ENCODE measurements at places on chromosomes 1 and 21.

DNA sequence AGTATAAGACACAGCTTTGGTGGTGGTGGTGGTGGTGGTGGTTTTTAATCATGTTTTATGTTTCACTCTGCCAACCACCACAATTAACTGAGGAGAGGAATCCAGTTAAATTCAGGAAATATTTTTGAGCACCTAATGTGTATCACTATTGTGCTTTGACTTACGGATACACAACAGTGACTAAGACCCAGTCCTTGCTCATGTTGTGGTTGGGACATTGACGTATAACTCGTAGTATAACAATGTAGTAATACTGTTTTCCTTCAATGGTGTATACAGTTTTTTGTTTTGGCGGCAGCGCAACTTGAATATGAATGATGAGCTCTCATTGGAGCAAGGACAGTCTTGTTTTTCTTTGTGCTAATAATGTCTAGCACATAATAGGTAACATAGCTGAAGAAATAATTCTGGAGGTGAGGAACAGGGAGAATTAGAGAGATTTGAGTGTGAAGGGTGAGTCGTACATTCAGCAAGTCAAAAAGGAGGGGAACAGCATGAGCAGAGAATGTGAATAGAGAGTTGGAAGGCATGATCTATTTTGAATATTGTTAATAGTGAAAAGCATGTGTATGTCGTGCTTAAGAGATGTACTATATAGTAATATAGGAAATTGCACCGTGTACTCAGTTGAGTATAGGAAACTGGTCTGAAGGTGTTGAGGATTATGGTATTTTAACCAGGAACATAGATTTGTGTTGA lies 5.5 kb downstream of the CACYBP start:
- no peak for DNase-seq

- DNase-seq: no peak
Observed at GRCh38 chr1:17563494-17564281, 24.2 kb downstream of the ARHGEF10L start.

DNA sequence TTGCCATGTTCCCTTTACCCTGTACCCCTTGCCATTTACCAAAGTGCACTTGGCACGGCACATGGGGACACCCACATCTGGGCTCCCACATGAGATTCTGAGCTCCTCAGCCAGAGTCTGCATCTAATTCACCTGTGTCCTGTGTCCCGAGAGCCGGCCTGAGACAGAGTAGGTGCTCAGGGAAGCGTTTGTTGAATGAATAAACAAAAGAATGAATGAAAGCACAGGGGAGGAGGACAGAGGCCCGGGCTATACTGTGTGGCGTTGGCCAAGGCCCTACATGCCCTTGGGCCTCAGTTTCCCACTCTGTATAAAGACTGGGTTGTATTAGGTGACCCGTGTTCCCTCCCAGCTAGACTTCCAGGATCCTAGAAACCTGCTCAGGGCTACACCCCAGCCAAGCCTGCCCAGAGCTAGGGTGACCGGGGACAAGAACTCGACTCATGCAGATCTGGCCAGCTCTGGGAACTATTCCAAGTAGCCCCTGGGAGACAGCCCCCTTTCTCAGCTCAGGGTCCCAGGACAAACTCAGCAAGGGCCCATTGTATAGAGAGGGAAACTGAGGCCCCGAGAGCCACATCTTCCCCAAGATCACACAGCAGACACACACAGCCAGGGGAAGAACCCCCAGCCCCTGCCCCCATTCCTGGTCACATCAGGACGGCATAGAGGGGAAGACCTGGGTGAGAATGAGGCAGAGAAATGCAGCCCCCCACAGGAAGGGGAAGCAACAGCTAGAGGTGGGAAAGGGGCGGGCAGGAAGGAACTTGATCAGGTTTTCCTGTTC lies 6.0 kb downstream of the EPHA2 start:
- DNase-seq: no peak

DNA sequence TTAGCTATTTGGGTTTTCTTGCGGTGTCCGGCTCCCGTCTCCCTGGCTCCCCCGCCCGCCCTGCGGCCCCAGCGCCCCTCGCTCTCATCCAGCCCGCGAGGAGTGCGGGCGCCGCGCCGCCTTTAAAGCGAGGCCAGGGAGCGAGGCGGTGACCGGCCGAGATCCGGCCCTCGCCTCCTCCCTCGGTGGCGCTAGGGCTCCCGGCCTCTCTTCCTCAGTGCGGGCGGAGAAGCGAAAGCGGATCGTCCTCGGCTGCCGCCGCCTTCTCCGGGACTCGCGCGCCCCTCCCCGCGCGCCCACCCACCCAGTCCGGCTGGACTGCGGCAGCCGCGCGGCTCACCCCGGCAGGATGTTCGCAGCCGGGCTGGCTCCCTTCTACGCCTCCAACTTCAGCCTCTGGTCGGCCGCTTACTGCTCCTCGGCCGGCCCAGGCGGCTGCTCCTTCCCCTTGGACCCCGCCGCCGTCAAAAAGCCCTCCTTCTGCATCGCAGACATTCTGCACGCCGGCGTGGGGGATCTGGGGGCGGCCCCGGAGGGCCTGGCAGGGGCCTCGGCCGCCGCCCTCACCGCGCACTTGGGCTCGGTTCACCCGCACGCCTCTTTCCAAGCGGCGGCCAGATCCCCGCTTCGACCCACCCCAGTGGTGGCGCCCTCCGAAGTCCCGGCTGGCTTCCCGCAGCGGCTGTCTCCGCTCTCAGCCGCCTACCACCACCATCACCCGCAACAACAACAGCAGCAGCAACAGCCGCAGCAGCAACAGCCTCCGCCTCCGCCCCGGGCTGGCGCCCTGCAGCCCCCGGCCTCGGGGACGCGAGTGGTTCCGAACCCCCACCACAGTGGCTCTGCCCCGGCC lies 492 bp downstream of the HLX start:
- DNase-seq: no peak

DNA sequence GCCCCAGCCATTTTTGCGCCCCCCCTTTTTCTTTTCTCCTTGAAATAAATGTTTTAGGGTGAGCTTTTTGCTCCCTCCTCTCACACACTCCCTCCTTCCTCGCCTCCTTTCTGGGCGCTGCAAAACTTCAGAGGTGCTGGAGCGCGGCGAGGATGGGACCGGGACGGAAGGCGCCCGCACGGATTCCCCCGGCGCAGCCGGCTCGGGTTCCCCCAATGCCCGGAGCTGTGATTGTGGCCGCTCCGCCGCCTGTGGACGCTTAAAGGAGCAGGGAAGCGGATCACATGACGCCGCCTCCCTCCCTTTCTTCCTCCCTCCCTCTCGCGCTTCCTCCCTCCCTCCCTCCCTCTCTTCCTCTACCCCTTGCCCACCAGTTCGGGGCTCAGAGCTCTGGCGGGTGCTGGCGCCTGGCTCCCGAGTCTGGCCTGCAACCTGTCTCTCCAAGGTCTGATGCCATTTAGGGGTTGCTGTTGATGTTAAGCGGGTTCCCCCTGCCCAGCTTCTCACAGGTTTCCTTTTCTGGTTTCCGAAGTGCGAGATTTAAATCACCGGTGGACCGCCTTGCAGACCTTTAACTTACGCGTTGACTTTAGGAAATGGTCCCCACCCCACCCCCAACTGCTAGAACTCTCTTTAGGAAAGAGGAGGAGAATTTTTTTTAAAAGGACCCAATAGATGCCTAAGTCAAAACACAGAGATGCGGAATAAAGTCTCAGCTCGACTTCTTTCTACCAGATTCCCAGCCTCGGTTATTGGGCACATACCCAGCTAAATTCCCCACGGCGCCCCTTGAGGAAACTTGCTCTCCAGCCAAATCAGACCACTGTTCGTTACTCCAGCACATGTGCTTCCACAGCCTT lies at the start of gene WLS:
Gene WLS, minus strand, starts transcription at position 235 of the 860 bp plus-strand sequence. Its CDS starts 224 bp downstream, at position 11.
- DNase-seq: no peak

DNA sequence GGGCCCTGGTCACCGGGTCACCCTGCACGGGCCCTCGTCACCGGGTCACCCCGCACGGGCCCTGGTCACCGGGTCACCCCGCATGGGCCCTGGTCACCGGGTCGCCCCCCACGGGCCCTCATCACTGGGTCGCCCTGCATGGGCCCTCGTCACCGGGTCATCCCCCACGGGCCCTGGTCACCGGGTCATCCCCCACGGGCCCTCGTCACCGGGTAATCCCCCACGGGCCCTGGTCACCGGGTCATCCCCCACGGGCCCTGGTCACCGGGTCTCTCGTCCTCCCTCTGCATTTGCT lies 77.6 kb downstream of the RIPK4 start:
- DNase-seq: no peak

DNA sequence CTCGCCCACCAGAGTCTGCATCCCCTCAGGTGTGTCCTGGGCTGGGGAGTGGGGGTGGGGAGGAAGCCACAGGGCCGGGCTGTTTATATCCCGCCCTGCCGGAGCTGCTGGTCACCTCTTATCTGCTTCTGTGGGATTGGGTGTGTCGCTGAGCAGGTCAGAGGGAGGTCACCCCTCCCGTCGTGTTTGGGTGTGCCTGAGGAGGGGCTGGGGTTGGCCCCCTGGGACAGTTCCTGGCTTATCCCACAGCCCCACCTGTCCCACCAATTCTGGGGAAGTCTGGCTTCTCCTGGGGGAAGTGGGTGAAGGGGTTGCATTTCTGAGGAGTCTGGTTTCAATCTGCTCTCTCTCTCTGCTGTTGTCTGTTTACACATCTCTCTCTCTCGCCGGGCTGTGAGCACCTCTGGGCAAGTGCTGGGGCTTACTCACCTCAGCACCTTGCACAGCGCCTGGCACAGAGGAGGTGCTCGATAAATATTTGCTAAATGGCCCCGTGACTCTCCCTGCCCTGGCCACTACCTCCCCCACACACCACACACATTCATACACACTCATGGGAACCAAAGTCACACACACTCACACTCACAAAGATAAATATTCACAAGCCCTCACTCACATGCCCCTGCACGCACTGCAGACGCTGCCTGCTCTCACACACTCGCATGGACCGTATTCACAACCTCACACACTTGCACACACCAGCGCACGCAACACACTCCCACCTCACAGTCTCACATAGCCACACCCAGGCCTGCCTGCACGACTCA lies 8.3 kb downstream of the ELF3 start:
- DNase-seq: no peak

DNA sequence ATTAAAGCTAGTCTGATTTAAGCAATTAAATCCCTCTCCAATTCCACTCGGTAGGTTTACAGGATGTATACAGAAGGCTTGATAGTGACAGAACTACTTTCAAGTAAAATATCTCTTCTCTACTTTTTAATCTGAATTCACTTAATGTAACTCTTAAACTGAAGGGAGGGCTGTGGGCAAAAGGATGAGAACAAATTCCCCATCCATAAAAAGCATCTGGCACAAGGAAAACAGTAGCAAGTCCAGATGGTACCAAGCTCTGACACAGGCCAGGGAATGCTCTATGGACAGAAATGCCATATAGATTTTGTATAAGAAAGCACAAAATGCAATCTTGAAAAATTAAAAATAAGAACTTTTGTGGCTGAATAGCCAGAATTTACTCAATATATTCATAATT lies 53.1 kb upstream of the USH2A start:
- no peak for DNase-seq

GRCh38 chr1:8747879-8748825 lies 69.3 kb downstream of the RERE start:
- DNase-seq: no peak

- DNase-seq: no peak
Observed at GRCh38 chr21:26147535-26147934, 23.0 kb downstream of the APP start.

GRCh38 chr1:3703786-3704371 lies 48.4 kb upstream of the CCDC27 start:
- DNase-seq: no peak

GRCh38 chr1:170064821-170065220 lies 9.7 kb downstream of the KIFAP3 start:
- DNase-seq: no peak

DNA sequence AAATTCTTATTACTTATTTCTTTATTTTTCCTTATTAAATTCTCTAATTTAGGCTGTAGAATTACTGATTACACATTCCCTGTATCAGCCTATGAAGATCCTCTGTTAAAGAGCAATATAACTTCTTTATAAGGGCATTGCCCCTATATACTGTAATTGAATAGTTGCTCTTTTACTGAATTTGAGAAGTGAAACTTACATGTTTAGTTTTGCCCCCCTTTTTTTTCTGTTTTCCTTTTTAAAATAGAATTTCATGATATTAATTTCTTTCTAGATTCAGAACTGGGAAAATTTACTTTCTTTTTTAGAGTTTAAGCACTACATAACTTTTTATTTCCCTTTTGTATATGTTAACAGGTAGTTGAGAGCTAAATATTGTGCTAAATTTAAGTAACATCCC lies 29.5 kb upstream of the PGM1 start:
- DNase-seq: no peak

GRCh38 chr1:228275430-228276173 lies 67.8 kb downstream of the OBSCN start:
- DNase-seq: peak; percentile 84

GRCh38 chr1:19212167-19212566 lies 2.1 kb upstream of the UBR4 start:
- no peak for DNase-seq

- DNase-seq: no peak
Observed at GRCh38 chr1:3457910-3458883, 3.7 kb downstream of the ARHGEF16 start.

DNA sequence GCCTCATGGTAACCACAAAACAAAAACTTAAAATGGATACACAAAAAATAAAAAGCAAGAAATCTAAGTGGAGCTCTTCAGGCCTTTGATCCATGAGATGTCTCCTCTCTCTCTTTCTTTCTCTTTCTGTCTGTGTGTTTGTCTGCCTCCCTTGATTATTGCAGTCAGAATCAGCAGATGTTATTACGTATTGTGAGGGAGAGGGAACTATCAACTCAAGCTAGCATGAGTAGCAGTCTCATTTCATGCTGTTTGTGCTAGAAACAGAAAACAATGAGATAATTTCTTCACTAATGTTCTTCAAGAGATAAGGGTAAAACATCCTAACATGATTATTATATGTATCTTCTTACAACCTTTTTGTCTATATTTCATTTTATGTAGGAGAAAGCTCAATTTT lies 103.7 kb upstream of the PDC start:
- DNase-seq: no peak

DNA sequence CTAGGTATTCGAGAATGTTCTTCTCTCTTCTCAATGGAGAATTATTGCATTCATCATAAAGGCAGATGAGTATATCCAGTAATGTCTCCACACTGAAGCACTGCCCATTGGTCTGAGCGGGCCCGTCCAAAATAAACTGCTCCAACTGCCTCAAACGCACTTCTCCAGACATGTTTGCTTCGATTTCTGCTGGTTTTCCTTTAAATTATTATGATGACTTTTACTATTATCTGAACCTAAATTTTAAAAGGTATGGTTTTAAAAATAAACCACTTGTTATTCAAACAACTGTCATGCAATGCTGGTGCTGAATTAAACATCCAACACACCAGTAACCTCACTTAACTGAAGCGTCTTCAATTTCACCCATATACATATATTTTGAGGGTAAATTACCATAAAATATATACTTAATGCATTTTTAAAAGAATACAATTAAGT lies 1.3 kb downstream of the CDC42BPA start:
- DNase-seq: no peak

DNA sequence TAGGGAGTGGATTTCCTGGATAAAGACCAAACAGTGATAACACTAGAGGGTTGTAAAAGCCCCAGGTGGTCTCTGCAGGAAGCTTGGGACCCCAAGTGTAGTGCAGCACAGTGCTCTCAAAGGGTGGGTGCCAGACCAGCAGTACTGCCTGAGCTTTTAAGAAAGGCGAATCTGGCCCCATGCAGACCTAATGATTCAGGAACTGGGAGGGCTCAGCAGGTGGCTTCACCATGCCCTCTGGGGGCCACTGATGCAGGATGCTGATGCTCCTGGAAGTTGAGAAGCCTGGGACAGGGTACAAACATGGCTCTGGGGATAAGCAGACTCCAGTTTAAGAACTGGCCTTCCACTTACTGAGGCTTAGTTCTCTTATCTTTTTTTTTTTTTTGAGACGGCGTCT lies 29.1 kb upstream of the NEK2 start:
- no peak for DNase-seq

GRCh38 chr1:93641527-93641926 lies 40.1 kb downstream of the BCAR3 start:
- DNase-seq: no peak

Measured in stimulated activated CD8-positive, alpha-beta memory T cell treated with anti-CD3 and anti-CD28 coated beads, Interleukin-4, amount 100 ng/mL, for 24 hours (primary cell).